ENCODE measurements at places on chromosomes 13 and 19.

- DNase-seq = no peak
Measured at GRCh38 chr19:30425885-30426838, 54.0 kb downstream of the ZNF536 start.

DNA sequence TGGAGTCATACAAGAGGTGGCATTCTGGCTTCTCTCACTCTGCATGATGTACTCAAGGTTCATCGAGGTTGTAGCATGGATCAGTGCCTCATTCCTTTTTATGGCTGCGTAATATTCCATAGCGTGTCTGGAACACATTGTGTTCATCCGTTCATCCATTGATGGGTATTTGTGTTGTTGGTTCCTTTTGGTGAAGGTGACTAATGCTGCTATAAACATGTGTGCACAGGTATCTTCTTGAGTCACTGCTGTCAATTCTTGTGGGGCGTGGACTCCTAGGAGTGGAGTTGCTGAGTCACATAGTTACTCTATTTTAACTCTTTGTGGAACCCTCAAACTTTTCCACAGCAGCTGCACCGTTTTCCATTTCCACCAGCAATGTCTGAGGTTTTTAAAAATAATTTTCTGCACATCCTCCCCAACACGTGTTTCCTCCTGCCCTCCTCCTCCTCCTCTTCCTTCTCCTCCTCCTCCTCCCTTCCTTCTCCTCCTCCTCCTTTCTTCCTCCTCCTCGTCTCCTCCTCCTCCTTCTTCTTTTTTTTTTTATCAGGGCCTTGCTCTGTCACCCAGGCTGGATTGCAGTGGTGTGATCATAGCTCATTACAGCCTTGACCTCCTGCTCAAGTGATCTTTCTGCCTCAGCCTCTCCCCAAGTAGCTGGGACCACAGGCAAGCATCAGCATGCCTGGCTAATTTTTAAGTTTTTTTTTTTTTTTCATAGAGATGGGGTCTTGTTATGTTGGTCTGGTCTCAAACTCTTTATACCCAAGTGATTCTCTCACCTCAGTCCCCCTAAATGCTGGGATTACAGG, 2.0 kb upstream of the TMEM221 start:
- DNase-seq = no peak

- peak; percentile 72 for DNase-seq
Measured at GRCh38 chr19:10431943-10432735, 11.8 kb downstream of the PDE4A start.

GRCh38 chr19:7460562-7460966, 28.3 kb downstream of the PEX11G start:
- no peak for DNase-seq
